ENCODE measurements at places on chromosomes 4 and X.

DNA sequence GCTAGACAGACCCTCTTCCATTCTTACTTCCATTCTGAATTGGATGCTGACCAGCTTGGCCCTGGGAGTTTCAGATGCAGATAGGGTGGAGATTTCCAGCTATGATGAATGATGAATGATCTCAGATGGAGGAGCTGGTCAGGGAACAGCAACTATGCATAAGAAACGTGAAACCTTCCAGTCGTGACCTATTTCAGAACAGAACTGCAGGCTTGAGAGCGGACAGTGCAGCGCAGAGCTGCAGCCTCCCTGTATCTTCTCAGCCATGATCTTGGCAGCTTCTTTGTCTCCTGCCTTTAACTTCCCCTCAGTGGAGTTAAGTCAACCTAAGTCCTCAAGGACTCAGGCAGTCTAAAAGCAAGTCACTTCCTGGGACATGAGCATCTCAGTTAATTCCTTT, 43.3 kb upstream of the HAND2 start:
- no peak for DNase-seq

DNA sequence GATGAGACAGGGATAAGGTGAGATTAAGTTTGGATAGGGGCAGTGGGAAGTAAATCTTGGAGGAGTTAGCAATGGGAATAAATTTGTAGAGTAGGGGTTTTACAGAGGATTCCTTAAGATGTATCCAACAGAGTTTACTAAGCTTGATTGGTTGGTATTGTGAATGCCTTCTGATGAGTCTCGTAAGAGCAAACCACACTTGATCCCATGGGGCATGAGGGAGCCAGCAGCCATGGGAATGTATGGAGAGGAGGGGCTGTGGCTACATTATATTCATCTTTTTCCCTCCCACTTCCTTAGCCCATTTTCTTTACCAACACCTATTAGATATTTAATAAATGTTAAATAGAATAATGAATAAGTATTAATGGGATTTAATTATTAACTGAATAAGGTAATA, 126.6 kb upstream of the NDST3 start:
- DNase-seq, result no peak

GRCh38 chr4:154126276-154126675, 337.4 kb upstream of the SFRP2 start:
- DNase-seq, result no peak

- DNase-seq, result peak; percentile 20
These were observed 26.2 kb upstream of the SCRG1 start for GRCh38 chr4:173424899-173425805.
